ENCODE measurements at places on chromosomes 12 and 14.

GRCh38 chr12:115998119-115998633 is 279.3 kb downstream of the MED13L start:
- DNase-seq: no peak

- no peak for DNase-seq
Observed at GRCh38 chr12:65881348-65881961, 57.2 kb downstream of the HMGA2 start.

- DNase-seq: no peak
Observed at GRCh38 chr14:64763801-64764621, 59.8 kb downstream of the PLEKHG3 start.

- no peak for DNase-seq
Observed at GRCh38 chr12:19857204-19857603, 417.9 kb downstream of the AEBP2 start.

- no peak for DNase-seq
Observed at GRCh38 chr12:103829092-103829491, 11.9 kb downstream of the NT5DC3 start.

DNA sequence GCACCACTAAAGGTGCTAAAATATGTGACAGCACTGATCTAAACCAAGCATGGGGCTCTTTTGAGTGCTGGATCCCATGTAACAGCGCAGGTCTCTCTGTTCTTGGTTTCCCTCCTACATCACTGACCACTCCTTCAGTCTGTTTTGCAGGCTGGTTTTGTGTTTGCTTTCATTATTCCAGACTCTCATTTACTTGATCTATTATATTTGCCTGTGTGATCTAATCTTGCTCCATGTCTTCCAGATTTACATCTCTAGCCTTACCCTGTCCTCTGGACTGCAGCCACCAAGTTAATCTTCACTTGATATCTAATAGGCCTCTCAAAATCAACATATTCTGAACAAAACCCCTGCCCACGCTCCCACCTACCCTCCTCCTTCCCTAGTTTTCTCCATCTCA is 8.6 kb downstream of the GLIPR1 start:
- no peak for DNase-seq

DNA sequence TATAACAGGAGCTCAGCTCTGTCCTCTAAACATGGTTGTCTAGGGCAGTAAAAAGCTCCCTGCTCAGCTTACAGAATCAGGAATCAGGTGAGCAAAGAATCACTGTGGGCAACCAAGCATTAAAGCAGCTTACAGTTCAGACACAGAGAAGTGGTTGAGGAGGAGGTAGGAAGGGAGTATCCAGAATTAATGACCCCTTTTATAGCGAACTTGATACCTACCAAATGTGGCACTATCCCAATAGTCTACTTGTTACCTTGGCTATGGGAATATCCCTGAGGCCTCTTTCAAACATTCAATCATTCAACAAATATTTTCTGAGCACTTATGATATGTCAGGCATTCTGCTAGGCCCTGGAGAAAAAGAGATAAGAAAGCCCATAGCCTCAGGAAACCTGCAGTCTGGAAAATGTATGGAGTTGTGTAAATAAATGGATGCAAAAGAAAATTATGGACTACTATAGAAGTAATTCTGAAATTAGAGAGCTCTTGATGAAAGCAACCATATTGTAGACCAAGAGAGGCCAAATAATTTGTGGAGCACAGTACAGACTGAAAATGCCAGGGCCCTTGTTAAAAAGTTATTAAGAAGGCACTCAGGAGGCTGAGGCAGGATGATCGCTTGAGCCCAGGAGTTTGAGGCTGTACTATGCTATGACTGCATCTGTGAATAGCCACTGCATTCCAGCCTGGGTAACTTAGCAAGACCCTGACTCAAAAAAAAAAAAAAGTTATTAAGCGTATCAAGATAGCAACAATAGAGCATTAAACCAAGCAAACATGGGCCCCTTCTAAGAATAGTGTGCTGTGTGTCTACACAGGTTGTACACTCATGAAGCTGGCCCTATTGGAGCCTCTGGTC is 134.0 kb upstream of the CPSF6 start:
- no peak for DNase-seq

GRCh38 chr14:63800651-63801375 is 52.0 kb upstream of the SYNE2 start:
- DNase-seq: no peak

DNA sequence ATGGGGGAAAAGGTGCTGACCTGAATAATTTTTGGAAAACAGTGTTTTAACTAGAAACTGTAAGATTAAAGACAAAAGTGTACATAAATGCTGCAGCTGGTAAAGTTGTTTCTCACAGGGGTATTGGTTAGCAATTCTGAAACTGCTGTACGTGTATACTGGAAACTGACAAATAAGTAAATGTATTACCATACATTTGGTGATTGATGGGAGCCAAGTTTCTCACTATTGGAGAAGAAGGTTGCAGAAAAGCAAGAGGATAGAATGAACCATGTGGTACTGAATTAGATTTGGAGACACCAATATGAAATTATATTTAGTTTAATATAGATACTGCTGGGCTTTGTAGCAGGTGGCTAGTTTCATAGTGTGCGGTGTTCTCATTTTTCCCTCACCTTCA is 19.6 kb upstream of the FBXO33 start:
- DNase-seq: no peak

DNA sequence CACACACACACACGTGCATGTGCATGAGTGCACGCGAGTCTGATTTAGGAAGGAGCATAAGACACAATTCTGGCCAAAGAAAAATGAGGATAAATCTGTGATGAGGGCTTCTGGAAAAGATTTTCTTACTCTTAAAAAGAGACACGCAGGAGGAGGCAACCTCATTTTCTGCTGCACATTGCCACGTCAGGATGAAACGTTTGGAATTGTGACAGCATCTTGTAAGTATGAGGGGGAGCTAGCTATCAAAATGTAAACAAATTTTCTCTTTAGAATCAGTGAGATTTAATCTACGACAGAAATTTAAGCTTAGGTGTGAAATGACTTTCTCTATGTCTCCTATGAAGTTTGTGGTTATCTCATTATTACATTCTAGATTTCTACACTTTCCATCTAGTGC is 31.1 kb upstream of the NUBPL start:
- DNase-seq: no peak

GRCh38 chr12:41466802-41467201 is 278.7 kb downstream of the PDZRN4 start:
- no peak for DNase-seq

GRCh38 chr14:85366226-85366625 is 163.7 kb upstream of the FLRT2 start:
- DNase-seq: no peak

- DNase-seq: no peak
Observed at GRCh38 chr12:52539083-52539820, 13.7 kb downstream of the KRT71 start.

GRCh38 chr12:7072035-7072434 is 11.5 kb downstream of the C1S start:
- DNase-seq: no peak

- no peak for DNase-seq
Observed at GRCh38 chr14:59228421-59228820, 40.0 kb downstream of the DAAM1 start.

DNA sequence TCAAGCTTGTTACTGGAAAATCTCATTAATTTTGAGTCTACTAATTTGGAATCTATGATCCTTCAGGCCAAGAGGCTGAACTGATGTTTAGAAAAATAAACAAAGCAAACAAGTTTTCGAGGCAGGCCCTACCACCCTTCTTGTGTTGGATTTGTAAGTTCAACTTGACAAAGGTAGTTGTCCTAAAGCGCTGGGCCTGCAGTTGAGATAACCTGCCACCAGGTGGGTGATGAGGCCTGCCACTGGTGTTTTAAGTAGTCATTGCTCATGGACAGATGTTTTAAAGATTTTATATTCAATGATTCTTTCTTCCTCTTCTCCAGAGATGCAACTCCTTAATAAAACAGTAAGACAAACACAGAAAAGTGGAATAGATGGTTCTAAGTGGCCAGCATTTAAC is 19.4 kb downstream of the ACVRL1 start:
- peak; percentile 61 for DNase-seq

GRCh38 chr12:47473091-47473490 is 232.7 kb downstream of the RPAP3 start:
- no peak for DNase-seq

- no peak for DNase-seq
Observed at GRCh38 chr14:102667703-102668102, 75.3 kb downstream of the RCOR1 start.

- no peak for DNase-seq
Observed at GRCh38 chr12:28132398-28132797, 57.9 kb upstream of the CCDC91 start.

DNA sequence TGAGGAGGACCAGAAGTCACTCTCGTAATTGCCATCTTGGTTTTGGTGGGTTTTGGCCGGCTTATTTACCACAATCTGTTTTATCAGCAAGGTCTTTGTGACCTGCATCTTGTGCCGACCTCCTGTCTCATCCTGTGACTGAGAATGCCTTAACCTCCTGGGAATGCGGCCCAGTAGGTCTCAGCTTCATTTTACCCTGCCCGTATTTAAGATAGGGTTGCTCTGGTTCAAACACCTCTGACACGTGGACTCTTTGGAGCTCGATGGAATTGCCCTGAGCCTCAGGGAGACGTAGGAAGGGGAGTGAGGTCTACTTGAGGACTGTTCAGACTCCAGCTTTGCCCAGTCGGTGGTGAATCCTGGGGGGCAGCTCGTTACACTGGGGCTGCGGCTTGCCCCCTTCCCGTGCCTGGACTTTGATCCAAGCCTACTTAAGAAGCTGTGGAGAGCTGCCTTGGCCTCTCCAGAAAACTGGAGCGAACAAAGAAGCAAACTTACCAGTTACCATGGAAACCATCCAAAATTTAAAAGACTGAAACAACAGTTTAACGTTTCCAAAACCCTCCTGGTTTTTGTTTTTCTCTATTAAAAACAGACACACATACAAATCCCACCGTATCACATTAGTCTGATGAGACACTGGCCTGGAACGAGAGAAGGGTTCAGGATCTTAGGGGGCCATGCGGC is 28.0 kb downstream of the CALM1 start:
- DNase-seq: no peak

- no peak for DNase-seq
Observed at GRCh38 chr14:95092723-95093122, 64.6 kb downstream of the DICER1 start.

DNA sequence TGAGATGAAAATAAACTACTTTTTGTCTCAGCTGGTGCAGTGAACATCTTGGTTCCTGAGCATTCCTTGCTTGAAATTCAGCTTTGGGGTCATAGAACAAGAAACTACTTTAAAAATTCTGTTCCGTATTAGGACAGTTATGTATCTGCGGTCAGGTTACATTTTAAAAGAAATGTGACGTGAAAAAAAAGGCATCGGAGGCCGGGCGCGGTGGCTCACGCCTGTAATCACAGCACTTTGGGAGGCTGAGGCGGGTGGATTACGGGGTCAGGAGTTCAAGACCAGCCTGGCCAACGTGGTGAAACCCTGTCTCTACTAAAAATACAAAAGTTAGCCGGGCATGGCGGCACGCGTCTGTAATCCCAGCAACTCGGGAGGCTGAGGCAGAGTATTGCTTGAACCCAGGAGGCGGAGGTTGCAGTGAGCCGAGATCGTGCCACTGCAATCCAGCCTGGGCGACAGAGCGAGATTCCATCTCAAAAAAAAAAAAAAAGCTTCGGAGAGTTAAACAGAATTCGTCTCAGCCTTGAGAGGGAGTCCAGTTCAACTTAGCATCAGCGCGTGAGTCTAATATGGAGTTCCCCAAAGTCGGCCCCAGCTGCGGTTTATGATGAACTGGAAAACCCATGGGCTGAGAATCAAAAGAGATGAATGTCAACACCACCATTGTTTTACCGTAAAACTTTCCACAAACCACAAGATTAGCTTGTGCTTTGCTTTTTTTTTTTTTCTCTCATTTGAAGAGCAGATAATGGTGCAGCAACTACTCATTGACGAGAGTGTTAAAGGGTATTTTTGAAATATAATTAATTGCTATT is 2.1 kb upstream of the SLC2A13 start:
- DNase-seq: peak; percentile 14

- DNase-seq: no peak
Observed at GRCh38 chr12:57129321-57129842, 1.1 kb downstream of the LRP1 start.

GRCh38 chr14:68758301-68758700 is 34.6 kb downstream of the ZFP36L1 start:
- no peak for DNase-seq

DNA sequence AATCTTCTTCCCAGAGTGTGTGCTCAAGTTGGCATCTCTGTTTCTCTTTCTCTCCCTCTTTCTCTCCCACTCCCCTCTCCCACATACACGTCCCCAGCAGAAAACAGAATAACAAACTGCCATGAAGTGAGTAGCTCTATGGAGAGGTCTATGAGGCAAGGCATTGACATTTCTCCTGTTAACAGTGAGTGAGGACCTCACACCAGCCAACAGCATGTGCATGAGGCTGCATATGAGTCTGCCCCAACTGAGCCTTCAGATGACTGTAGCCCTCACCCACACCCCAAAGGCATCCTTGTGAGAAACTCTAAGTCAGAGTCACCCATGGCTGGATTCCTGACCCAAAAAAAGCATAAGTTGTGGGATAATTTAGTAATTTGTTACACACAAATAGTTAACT is 50.4 kb downstream of the MAGOHB start:
- DNase-seq: no peak

DNA sequence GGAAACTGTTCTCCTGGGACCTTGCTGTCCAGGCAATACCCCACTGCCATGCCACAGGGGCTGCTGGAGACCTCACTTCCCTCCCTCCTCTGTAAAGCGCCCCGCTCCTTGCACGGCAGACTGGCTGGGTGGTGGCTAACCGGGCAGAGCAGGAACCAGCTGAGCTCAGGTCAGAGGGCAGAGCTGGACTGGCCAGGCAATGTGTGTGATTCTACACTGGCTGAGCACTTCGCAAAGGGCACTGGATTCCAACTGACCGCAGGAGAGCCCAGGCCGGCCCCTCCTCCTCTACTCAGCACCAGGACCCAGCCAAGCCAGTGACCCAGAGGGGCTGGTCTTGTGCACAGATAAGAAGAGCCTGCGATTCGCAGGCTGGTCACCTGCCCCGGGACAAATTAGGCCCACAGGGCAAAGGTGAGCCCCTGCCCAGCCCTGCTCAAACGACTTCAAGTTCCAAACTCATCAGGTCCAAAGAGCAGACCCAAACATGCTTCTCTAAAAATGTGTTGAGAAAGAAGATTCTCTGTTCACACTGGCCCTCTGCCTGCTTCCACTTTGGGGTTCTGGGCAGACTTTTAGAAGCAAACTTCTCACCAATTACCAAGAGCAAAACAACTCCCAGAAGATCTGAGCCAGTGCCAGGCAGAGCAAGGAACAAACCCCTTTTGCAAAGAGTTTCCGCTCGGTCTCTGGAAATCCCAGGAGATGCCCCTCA is 54.9 kb upstream of the DIO3 start:
- DNase-seq: no peak

GRCh38 chr14:60893911-60894310 is 87.0 kb downstream of the TRMT5 start:
- no peak for DNase-seq

All from activated CD8-positive, alpha-beta memory T cell treated with anti-CD3 and anti-CD28 coated beads, Interleukin-2, amount 50 U/mL, for 4 hours (primary cell).